ENCODE measurements at places on chromosomes 6 and 20.

- DNase-seq, result no peak
Measured at GRCh38 chr6:161264181-161264580, 9.7 kb downstream of the AGPAT4 start.

- DNase-seq, result no peak
Measured at GRCh38 chr6:165644586-165645266, 18.3 kb downstream of the PDE10A start.

GRCh38 chr6:46288835-46289234 is 118.1 kb upstream of the ENPP5 start:
- DNase-seq, result no peak

GRCh38 chr6:147972448-147972847 is 370.2 kb upstream of the SASH1 start:
- DNase-seq, result no peak

GRCh38 chr6:97280766-97281165 is 2.2 kb downstream of the MMS22L start:
- no peak for DNase-seq

DNA sequence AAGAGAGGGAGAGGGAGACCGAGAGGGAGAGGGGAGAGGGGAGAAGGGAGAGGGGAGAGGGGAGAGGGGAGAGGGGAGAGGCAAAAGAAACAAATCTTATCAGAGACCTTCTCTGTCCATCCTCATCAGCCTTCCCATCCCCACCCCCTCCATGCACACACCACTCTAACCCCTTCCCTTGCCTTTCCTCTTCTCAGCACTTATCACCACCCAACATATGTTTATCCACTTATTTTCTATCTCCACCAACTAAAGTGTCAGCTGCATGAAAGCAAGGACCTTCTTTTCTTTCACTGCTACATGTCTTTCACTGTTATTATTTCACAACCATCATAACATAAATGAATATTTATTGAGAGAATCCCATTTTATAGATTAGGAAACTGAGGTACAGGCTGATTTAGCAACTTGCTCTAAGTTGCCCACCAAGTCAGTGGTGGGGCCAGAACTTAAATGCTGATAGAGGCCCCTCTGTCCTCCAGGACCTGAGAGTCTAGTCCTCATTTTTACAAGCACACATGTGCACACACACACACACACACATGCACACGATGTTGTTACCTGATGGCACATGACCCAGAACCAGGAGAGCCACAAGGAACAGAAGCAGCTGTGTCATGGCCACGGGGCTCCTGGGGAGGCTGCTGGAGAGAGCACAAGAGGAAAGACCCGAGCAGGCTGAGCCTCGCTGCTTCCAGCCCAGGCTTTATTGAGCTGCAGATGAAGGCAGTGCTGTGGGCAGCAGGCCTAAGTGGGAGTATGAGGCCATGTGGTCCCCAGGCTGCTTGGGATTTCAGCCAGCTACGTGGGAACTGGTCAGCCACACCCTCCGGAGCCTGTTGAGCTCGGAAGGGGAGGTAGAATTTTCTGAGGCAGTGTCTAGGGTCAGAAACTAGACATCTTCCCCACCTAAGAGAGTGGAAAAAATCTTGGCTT is 2.3 kb downstream of the DEFB124 start:
- no peak for DNase-seq

GRCh38 chr20:47008842-47009518 is 114.3 kb downstream of the EYA2 start:
- no peak for DNase-seq

DNA sequence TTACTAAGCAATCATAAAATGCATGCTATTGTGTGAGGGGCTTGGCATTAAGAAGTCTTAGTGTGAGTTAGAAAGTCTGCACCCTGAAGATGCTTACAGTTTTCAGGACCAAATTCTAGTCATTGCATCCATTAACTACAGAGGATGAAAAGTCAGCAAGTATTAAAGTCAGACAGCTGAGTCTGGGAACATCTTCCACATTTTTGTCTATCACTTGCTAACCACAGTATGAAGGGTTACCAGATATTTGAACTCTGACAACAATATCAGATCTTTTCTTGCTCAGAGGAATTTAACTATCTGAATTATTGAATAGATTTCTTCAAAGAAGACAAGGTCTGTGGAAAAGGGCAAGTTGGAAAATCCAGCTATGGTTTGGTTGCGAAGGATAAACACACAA is 264.4 kb downstream of the BTBD9 start:
- DNase-seq, result peak; percentile 38

GRCh38 chr20:40532103-40532502 is 156.9 kb downstream of the MAFB start:
- DNase-seq, result no peak

Measured in fibroblast of skin of scalp (primary cell).